IMR-90 (cell line): ENCODE measurements at places on chromosomes 4 and X. TPM values are rescaled to one million over a fixed set of nuclear protein-coding genes. Genes with fewer than 3 reads are reported as not detected.

DGAT2L6 gene
- not detected in 2 replicates for polyA plus RNA-seq

FRMD7 gene
- polyA plus RNA-seq, result not detected in 2 replicates

KLHL4 gene
- 0.44 and 0.50 TPM in 2 replicates for polyA plus RNA-seq

RAB40A gene
- 0.16 and 0.26 TPM in 2 replicates for polyA plus RNA-seq

MAGEB17 gene
- polyA plus RNA-seq, result 0.34 and 0.62 TPM in 2 replicates

UGT2B7 gene
- polyA plus RNA-seq, result 0.10 TPM in 1 of 2 replicates, not detected in the other

LRP2BP gene
- polyA plus RNA-seq, result 0.06 and 0.10 TPM in 2 replicates

DLG3 gene
- 11.0 and 14.2 TPM in 2 replicates for polyA plus RNA-seq

TTC29 gene
- polyA plus RNA-seq, result not detected in 2 replicates

HSFX2 gene
- 0.34 and 0.36 TPM in 2 replicates for polyA plus RNA-seq

HTR2C gene
- polyA plus RNA-seq, result not detected in 2 replicates

ALAS2 gene
- polyA plus RNA-seq, result not detected in 2 replicates

ZNF718 gene
- 0.92 and 1.1 TPM in 2 replicates for polyA plus RNA-seq

TMEM255A gene
- 0.03 TPM in 1 of 2 replicates, not detected in the other for polyA plus RNA-seq

F8A2 gene
- polyA plus RNA-seq, result not detected in 2 replicates

FUNDC2 gene
- 51.7 and 52.3 TPM in 2 replicates for polyA plus RNA-seq

KLF3 gene
- polyA plus RNA-seq, result 11.6 and 12.6 TPM in 2 replicates

MGARP gene
- 34.7 and 35.1 TPM in 2 replicates for polyA plus RNA-seq

PAGE2 gene
- polyA plus RNA-seq, result not detected in 2 replicates

UGT2B11 gene
- polyA plus RNA-seq, result not detected in 2 replicates

EXOC1L gene
- not detected in 2 replicates for polyA plus RNA-seq

STK32B gene
- 5.3 and 5.5 TPM in 2 replicates for polyA plus RNA-seq

CT47B1 gene
- polyA plus RNA-seq, result not detected in 2 replicates

FMR1 gene
- polyA plus RNA-seq, result 8.2 and 12.2 TPM in 2 replicates

BANK1 gene
- polyA plus RNA-seq, result 0.16 and 0.51 TPM in 2 replicates

CT55 gene
- not detected in 2 replicates for polyA plus RNA-seq

ZNF674 gene
- polyA plus RNA-seq, result 1.7 and 2.2 TPM in 2 replicates

NUP54 gene
- polyA plus RNA-seq, result 19.2 and 24.6 TPM in 2 replicates

HDAC6 gene
- polyA plus RNA-seq, result 26.3 and 27.7 TPM in 2 replicates

CLNK gene
- not detected in 2 replicates for polyA plus RNA-seq

TMSB15A gene
- polyA plus RNA-seq, result 28.8 and 30.5 TPM in 2 replicates

SPP1 gene
- 0.50 and 0.62 TPM in 2 replicates for polyA plus RNA-seq

PROM1 gene
- polyA plus RNA-seq, result not detected in 2 replicates

ERVMER34-1 gene
- not detected in 2 replicates for polyA plus RNA-seq

MAMLD1 gene
- 10.6 and 11.0 TPM in 2 replicates for polyA plus RNA-seq

CLDN22 gene
- not detected in 2 replicates for polyA plus RNA-seq

FRMPD3 gene
- 0.17 and 0.19 TPM in 2 replicates for polyA plus RNA-seq

HSD17B13 gene
- polyA plus RNA-seq, result not detected in 2 replicates

FATE1 gene
- not detected in 2 replicates for polyA plus RNA-seq

PLRG1 gene
- 70.0 and 76.1 TPM in 2 replicates for polyA plus RNA-seq

BGN gene
- polyA plus RNA-seq, result 269 and 298 TPM in 2 replicates

KCND1 gene
- 1.8 and 1.9 TPM in 2 replicates for polyA plus RNA-seq

CENPVL2 gene
- polyA plus RNA-seq, result not detected in 2 replicates
